Dorsolateral prefrontal cortex (tissue), 122 donors: ENCODE measurements at places on chromosomes 16 and 17.

DNA sequence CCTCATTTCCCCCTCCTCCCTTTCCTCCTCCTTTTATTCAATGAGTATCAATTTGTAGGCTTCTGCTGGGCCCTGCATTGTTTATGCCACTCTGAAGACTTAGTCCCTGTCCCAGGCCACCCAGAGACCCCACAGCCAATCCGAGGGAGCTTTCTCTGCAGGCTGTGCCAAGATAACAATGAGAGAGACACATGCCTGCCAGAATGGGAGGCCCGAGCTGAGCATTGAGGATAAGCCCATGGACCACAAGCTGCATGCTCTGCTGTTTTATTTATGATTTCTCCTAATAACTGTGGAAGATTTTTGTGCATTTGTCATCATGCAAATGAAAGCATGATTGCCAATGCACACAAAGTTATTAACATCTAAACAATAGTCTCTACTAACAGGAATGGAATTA is 3.0 kb downstream of the RCVRN start:
- no peak for DNase-seq

DNA sequence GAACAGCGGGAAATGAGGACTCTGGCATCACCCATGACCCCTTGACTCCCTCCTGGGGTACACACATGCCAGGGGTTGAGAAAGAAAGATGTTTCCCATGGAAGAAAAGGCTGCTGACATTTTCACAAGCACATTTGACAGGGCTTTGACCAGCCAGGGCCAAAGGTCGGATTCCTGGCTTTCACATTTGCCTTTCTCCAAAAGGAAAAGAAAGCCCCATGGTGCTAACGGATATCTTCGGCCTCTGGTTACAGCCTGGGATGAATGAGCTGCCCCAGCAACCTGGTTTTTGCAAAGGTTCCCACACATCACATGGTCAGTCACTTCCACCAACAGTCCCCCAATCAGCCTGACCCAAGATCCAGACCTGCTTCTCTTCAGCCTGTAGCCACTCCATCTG is 478.2 kb upstream of the CDH11 start:
- DNase-seq = no peak

DNA sequence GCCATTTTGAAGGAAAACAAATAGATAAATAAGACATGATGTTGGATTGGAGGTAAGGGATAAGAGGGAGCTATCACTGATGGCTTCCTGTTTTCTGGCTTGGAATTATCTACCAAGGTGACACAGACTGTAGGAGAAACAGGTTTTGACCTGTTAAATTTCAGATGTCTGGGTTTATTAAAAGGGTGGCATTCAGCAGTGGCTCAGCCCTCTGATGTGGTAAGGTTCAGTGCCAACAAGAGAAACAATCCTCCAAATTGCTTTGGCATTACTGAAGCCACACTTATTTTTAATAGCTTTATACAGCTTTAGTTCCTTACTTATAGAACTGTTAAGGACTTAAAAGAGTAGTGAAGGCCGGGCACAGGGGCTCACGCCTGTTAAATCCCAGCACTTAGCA is 37.0 kb upstream of the AKAP1 start:
- no peak for DNase-seq

DNA sequence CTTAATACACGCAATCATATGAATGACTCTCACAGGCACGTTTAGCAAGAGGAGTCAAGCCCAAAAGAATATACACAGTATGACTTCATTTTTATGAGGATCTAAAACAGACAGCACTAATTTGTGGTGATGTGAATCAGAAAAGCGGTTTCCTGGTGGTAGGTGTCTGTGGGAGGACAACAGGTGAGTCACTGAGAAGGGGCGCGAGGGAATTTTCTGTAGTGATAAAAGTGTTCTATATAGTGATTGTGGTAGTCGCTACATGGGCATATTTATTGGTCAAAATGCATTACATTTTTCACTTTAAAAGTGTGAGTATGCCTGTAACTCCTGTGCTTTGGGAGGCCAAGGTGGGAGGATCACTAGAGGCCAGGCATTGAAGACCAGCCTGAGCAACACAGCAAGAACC is 7.6 kb upstream of the TNRC6A start:
- DNase-seq = no peak

- no peak for DNase-seq
Measured at GRCh38 chr17:78041386-78042179, 83.1 kb downstream of the TNRC6C start.

DNA sequence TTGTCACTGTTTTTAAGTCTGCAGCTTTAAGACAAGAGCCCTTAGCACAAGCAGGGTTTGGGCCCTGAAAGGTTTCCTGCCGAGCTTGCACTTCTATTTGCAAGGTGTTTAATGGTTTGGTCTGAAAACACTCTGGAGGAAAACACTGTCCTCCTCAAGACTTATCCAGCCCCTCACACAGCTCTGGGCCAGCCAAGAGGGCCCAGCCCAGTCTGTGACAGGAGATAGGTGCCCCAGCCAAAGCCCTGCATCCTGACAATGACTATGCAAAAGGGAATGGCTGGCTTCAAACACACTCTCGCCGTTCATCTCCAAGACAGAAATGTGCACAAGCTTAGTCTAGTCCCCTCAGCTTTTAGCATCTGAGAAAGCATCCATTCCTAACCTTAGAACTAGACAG is 26.9 kb downstream of the MPG start:
- no peak for DNase-seq
